ENCODE measurements at places on chromosomes 6 and 20.

DNA sequence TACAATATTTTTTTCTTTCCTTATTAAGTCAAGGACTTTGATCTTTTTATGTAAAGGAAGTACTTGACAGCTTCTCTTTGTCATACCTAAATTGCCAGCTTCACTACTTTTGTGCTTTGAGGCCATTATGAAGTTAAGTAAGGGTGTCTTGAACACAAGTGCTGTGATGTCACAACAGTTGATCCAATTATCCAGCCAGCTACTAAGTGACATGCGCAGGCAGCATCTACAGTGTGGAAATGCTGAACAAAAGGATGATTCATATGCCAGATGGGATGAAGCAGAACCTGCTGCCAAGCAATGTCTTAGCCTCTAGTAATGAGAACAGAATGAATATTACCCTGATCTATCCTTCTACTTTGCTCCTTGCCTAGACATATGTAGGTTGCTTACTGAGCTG, 68.3 kb upstream of the TMEM244 start:
- no peak for DNase-seq

DNA sequence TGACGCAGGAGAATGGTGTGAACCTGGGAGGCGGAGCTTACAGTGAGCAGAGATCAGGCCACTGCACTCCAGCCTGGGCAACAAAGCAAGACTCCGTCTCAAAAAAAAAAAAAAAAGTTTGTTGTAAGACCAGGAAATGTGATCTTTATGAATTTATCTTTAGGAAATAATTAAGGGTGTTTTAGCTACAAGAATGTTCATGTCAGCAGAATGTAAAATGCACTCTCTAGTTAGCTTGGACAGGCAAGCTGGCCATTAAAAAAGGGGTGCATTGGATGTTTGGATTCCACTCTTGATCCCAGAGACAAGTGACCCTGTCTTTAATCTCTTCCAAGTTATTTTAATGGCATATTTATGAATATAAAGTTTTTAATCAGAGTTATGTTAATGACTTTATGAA, 19.6 kb downstream of the ENPP3 start:
- no peak for DNase-seq

- DNase-seq, result peak; percentile 20
Measured at GRCh38 chr6:145929037-145929633, 35.0 kb downstream of the SHPRH start.

GRCh38 chr6:83424392-83425018, 6.3 kb downstream of the ME1 start:
- no peak for DNase-seq

GRCh38 chr6:72250664-72251063, 364.3 kb downstream of the RIMS1 start:
- DNase-seq, result no peak

- DNase-seq, result no peak
Measured at GRCh38 chr6:143126574-143126941, 65.9 kb downstream of the AIG1 start.

DNA sequence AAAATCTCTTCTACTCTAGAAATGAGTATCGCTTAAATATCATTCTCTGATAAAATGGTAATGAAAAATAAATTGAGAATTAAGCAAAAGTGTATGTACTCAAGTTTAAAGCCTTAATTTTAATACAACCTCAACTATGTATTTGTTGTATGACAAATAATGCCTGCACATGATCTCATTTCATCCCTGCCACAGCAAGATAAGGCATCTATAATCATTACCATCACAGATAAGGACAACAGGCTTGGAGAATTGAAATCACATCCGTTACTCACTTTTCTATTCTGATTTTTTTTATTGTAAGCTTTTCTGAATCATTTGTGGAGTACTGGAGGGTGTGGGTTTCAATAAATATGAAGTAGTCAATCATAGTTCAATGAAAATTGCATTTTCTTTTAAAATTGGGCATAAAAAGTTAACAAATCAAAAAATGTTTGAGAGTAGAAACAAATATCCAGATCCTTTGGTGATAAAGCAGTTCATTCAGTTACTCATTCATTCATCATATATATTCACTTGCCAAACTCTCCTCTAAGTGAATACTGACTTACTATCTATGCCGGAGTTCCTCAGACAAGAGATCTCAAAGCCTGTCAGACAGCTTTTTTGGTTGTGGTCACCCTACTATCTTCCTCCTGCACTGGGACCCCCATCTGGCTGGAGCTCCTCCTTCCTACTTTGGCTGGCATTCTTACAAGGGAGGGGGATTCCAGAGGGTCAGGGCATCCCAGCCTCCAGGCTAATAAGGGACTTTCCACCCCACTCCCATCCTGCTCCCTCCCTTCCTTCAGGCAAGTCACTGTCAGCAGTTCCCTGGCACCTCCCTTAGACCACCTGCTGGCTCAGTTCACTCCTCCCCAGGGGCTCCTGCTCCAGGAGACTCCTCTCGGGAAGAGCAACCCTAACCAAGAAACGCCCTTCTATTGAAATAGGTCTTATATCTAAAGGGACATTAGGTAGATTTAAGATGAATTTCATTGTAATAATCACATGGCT, 118.6 kb downstream of the OGFRL1 start:
- DNase-seq, result no peak

GRCh38 chr20:49283703-49284625, 6.1 kb upstream of the ZNFX1 start:
- DNase-seq, result no peak

DNA sequence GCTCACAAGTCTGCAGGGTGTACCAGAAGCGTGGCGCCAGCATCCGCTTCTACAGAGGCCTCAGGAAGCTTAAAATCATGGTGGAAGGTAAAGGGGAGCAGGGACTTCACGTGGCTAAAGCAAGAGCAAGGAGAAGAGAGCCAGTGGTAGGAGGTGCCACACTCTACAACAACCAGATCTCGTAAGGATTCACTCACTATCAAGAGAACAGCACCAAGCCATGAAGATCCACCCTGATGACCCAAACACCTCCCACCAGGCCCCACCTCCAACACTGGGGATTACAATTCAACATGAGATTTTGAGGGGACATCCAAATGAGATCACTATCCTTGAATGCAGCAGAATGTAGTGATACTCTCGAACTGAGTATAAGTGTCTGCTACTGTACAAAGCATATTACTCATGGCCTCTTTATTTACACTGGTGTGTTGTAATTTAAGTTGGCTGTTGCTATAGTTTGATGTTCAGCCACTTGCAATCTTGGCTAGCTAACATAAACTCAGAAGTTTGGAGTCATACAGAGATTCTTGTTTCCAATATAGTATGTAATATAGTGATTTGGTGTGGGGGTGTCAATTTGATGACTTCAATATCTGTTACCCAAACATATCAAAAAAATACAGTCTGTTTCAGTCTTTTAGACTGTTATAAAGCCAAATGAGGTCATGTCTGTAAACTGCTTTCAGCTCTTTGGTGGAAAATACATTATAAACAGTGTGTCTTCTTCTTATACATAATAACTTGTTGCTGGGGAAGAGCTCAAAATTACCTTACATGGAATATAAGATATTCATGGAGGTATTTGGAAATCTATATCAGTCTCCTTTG, 39.4 kb upstream of the MYLIP start:
- DNase-seq, result no peak

DNA sequence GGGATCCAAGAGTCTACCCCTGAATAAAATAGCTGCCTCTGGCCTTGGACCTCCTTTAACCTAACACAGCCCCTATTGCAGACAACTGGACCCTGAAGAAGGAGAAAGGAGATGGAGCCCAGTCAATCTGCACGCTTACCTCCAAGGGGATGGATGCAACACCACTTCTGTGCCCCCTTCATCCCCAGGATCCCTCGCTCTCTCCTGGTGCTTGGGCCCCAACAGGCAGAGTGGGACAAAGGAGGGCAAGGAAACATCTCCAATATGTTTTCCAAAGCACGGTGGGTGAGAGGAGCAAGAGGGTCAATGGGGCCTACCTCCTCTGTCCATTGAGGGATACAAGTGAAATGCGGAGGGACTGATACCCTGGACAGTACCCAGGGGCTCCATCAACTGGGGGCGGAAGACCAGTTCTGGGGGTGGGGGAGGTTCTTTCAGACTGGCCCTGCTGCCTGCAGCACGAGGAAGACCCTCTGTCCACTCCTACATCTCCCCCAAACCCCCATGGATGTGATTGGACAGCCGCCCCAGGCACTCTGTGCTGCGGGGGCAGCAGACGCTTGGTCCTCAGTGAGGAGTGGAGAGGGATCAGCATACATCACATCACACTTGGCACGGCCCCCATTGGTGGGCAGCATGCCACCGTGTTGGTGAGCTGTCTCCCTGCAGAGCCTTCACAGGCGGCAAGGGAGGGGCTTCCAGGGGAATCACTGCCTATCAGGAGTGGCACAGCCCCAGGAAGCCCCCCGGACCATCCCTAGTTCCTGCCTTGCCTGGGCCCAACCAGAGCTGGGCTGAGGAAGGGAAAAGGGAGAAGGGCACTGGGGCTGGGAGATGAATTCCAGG, 70.6 kb downstream of the MRPL14 start:
- no peak for DNase-seq

GRCh38 chr6:170074907-170075306, 216.0 kb downstream of the DLL1 start:
- DNase-seq, result no peak

DNA sequence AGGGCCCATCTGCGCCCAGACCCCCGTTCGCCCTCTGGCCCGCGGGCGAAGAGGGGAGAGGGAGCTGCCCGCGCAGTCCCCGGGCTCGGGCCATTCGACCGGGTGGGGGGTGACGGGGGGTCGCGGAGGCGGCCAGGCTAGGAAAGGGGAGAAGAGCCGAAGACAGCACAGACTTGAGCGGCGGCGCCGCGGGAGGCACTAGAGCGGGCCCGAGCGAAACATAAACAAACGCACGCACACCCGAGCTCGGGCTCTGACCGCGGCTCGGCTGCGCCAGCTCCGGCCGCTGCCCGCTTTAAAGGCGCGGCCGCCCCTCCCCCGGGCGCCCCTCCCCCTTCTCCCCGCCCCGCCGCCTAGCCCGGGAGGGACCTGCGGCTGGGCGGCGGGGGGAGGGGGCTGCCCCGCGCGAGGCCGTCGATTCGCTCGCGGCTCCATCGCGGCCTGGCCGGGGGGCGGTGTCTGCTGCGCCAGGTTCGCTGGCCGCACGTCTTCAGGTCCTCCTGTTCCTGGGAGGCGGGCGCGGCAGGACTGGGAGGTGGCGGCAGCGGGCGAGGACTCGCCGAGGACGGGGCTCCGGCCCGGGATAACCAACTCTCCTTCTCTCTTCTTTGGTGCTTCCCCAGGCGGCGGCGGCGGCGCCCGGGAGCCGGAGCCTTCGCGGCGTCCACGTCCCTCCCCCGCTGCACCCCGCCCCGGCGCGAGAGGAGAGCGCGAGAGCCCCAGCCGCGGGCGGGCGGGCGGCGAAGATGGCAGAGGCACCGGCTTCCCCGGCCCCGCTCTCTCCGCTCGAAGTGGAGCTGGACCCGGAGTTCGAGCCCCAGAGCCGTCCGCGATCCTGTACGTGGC, at the start of gene FOXO3:
TSS of gene FOXO3 (plus strand) at position 455 of the 846 bp plus-strand sequence. CDS start at position 747, 292 bp downstream.
- peak; percentile 48 for DNase-seq

DNA sequence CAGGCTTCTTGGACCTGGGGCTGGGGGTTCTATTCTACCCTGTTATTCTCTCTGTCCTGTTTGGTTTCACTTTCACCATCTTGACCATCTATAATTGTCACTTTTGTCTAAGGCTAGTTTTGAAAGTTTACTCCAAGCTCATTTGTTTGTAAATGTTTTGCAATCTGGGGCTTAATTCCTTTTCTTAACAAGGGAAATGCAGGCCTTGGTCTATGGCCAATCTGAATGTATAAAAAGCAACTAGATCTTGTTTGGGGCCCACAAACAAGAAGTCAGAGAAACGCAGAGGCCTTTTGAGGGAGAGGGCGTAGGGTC, 86.3 kb upstream of the PREP start:
- no peak for DNase-seq

DNA sequence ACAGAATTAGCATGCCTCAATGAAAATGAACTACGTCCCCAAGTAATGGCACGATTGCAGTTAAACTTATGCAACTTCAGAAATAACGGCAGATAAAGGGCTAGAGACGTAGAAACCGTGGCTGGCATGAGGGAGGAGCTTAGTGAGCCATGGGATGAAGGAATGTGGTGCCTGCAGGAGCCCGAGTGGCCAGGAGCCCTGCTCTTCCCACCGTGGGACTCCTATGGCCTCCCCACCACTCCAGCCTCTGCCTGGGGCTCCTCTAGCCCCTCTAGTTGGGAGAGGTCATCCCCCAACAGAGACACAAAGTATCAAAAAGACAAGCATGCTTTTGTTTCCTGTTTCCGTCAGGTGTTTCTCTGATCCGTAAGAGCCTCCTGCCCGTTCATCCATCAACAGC, 75.1 kb upstream of the BHLHE23 start:
- DNase-seq, result no peak

DNA sequence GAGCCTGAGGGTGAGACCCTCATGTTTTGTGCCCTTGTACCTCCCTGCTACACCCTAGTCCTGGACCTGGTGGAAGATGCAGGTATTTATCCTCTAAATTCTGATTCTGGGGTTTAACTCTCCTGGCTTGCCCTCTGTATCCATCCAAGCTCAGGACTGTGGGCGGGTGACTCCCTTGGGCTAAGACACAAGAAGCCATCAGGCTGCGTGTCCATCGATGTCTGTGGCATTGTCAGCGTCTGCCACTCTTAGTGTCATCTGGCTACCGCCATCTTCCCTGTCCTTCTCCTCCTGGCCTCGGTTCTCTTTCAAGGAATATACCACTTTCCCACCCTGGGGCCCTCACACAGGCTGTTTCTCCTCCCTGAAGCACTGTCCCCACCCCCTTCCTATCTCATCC, 28.9 kb upstream of the BLCAP start:
- no peak for DNase-seq

- DNase-seq, result no peak
Measured at GRCh38 chr20:5680192-5680591, 70.0 kb upstream of the SHLD1 start.

GRCh38 chr6:157249826-157250225, 73.5 kb downstream of the TMEM242 start:
- DNase-seq, result no peak

DNA sequence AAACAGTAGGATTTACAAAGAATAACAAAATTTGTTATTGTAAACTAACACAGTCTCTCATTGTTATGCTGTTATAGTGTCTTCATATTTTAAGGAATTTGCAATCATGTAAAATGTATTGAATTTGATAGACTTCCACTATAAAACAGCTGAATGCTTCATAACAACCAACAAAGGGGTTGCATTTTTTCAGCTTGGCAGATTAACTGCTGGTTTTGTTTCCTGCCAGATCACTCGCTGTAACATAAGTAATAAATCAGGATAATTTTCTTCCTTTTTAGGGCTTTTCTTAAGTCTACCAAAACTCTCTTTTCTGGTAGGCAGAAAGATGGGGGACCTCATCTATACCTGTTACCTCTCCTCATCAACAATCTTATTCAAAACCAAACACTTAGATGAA, 169.8 kb downstream of the SAMD5 start:
- DNase-seq, result no peak

GRCh38 chr6:7974938-7975763, 64.6 kb upstream of the TXNDC5 start:
- DNase-seq, result no peak

DNA sequence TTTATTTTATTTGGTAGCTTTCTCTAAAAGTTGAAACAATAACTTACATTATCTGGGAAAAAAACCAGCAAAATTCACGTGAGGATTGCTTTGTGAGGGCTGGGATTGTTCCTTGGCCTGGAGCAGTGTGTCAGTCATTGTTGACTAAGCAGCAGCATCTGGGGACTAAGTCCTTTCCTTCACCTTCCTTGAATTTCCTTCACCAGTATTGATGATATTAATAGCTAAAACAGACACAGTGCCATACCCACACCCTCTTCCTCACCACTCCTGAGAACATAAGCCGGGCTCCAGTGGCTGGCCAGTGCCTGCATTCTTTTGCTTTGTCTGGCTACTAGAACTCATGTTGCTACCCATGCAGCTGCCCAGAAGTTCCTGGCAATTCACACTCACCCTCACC, 23.7 kb downstream of the PLCB1 start:
- no peak for DNase-seq
